Left colon (tissue), 2 donors: ENCODE measurements at places on chromosomes 5 and 9. TPM values are rescaled to one million over a fixed set of nuclear protein-coding genes. Genes with fewer than 3 reads are reported as not detected.

ANKRD31 gene
- 0.11 TPM for total RNA-seq

GRCh38 chr5:178277866-178278265, 45.3 kb upstream of the PHYKPL start:
- DNase-seq, result no peak

- DNase-seq, result no peak
These were observed at the start of gene IL12B for GRCh38 chr5:159330131-159330800. IL12B (minus strand) TSS chr5:159330487; CDS start chr5:159326782, 3,705 bp downstream.

DNA sequence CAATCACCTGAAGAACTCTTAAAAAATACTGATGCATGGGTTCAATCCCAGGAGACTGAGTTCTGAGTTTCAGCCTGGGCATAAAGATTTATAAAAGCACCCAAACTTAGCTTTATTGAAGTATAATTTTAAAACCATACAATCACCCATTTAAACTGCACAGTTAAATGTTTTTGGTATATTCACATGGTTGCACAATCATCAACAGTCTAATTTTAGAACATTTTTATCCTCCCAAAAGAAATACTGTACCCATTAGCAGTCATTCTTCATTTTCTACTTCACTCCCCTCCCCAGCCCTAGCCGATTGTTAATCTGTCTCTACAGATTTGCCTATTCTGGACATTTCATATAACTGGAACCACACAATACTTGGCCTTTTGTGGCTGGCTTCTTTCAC, 141.7 kb downstream of the ARSB start:
- no peak for DNase-seq

DNA sequence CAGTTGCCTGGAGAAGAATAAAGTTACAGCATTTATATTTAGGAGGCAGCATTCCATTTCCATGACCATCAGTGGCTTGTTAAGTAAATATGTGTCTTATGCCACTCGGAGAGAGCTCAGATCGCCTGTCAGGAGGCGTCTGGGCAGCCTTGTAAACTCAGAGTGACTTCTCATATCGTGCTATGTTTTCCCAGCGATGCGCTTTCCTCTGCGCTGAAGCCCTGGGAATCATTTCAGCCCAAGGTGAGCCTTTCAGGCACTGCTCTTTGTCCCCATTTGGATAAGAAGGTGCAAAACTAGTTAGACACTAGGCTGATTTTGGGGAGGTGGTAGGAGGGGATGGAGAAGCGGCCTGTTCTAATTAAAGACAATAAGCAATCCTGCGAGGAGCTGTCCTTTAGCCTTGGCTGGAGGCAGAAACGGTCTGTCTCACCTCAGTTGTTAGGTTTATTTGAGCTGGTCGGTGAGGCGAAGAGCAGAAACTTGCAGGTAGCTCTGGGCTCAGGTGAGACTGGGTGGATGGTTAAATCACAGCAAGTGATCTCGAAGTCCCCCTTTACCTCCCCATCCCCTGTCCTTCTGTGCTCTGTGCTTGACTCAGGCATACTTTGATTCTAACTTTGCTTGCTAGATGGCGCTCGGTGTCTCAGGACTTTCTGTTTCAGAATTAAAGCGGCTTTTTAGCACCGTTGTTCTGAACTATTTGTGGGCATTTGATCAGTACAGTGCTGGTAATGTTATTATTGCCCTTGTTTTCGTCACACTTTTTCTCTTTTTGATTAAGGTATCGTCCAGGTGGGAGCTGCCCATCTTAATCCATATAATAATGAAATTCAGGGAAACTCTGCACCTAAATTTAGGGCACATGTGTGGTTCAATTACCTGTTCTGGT, 24.6 kb downstream of the NR2F1 start:
- no peak for DNase-seq

CATSPER3 gene
- 0.70 TPM for total RNA-seq

DNA sequence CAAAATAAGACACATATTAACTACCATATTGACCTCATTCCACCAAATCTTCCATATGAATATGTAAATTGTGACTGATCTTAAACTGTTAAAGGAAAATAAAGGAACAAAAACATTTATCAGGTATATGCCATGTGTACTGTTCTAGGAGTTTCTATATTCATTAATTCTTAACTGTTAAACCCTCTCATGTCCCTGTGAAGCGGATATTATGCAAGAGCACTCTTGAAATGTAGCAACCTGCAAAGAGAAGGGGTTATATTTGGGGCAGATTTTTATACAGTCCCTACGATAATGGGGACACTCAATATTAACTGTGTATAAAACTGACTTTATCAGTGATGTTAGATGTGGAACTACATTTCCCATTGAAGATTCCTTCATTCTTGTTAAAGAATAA, 184.9 kb upstream of the OR13F1 start:
- DNase-seq, result no peak

- no peak for DNase-seq
These were observed 219.8 kb downstream of the FBXL7 start for GRCh38 chr5:15719784-15720183.

- no peak for DNase-seq
These were observed 117.6 kb upstream of the HMHB1 start for GRCh38 chr5:143694357-143694756.

PTGS1 gene
- total RNA-seq, result 25.4 TPM

IL13 gene
- total RNA-seq, result not detected

ENTPD2 gene
- total RNA-seq, result 26.3 TPM

FOXI1 gene
- not detected for total RNA-seq

TMEM215 gene
- 0.06 TPM for total RNA-seq

DNA sequence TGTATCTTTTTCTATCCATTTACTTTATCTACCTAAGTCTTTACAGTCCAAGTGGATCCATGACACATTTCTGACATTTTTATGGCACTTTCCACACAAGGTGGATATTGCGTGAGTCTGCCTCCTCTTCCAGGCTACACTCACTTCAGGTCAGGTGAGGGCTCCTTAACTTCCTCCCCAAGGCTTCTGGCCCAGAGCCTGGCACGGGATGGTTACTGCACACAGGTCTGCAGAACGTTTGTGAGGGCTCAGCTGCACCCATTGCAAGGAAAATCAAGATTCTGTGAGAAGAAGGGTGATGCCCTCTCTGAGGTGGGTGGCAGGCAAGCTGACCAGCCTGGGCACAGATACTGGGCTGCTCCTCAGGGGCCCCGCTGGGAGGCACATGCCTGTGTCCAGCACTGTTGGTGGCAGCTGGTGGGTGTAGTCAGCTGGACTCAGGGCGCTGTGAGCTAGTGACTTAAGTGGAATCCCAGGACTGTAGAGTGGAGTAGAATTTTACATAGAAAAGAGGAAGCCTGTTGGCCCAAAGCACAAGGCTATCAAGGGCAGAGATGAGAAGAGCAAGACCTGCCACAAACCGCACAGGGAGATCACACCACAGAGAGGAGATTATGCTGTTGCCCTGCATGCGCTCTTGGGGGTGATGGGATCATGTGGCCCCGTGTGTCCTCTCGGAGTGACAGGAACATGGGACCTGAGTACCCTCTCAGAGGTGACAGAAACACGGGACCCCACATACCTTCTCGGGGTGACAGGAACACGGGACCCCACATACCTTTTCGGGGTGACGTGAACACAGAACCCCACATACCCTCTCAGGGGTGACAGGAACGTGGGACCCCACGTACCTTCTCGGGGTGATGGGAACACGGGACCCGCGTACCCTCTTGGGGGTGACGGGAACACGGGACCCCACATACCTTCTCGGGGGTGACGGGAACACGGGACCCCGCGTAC, 21.3 kb downstream of the AHRR start:
- DNase-seq, result no peak

IL33 gene
- total RNA-seq, result 5.3 TPM

STKLD1 gene
- total RNA-seq, result 0.95 TPM

GRCh38 chr5:92644266-92644886, 936.6 kb downstream of the NR2F1-AS1 start:
- no peak for DNase-seq

- DNase-seq, result no peak
These were observed 367.2 kb downstream of the OSTF1 start for GRCh38 chr9:75455444-75455921.

DNA sequence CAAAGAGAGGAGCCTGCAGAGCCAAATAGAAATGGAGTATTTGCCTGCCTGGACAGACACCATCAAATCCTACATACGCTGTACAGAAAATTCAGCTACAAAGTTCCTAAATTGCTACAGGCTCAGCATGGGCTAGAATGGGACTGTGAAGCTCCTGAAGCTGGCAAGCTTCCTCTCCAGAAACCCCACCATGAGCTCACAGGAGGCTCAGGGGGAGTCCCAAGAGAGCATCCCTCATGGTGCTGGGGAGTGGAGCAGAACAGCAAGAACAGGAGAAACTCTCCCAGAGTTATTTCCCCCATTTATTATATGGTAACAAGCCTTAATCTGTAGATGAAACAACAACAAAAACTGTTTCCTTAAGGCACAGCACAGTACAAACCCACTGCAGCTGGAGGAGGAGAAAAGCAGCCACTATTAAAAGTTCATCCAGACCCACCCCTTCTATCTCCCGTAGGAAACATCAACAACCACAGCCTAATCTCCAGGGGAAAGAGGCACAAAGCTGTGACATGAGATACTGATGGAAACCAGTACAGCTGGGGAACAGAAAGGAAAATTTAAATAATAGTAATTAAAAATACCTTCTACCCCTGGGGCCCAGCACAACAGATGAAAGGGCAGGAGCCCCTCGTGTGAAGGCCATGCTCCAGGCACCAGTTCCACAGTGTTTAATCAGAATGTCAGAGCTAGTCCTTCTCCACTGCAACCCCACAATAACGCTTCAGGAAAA, 548.5 kb downstream of the MTRR start:
- DNase-seq, result no peak

- no peak for DNase-seq
These were observed 85.8 kb downstream of the KIAA1958 start for GRCh38 chr9:112572416-112572815.

HCN1 gene
- 0.06 TPM for total RNA-seq

NTNG2 gene
- 1.1 TPM for total RNA-seq

DNA sequence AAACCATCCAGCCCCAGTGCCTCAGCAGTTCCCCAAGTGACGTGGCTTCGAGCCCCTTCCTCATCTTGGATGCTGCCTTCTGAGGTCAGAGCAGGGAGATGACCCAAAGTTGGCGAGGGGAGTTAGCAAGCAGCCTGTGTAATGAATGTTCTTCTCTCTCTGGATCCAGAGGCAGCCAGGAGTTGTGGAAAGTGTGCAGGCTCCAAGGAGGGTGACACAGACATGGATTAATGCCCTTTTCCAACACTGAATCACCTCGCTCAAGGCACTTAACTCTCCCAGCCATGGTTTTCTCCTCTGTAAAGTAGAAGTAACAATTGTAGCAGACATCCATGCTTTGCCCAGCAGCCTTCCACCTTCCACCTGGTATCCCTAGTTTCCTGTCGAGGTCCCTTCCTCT, 64.6 kb upstream of the HAND1 start:
- no peak for DNase-seq

GRCh38 chr5:135056316-135057030, 22.4 kb upstream of the PITX1 start:
- no peak for DNase-seq

DNA sequence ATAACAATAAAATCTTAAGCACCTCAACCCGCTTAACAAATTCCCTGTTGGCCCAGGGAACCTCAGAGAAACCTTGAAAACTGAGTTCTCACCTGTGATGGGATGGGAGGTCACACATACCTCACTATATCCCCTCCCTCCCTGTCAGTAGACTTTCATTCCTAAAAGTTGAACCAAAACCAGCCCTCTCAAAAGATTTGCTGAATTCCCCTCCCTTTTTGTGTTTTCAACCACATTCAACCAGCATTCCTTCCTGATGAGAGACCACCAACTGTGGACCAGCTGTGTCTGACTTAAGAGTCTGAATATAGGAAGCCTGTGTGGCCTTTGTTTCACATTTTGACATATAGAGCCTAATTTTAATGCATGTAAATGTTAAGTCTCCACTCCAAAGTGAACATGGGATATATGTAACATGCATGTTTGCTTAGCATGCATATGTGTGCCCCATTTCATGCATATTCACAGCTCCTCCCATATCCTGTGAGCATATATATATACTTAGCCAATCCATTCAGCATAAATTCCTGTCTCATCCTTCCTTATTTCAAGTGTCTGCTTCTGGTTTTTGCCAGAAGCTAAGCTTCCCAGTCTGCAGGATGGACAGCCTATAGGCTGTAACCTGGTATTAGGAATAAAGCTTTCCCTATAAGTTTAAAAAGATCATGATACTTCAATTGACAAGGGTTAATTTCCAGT, 604.6 kb downstream of the PTPRD start:
- DNase-seq, result no peak

DNA sequence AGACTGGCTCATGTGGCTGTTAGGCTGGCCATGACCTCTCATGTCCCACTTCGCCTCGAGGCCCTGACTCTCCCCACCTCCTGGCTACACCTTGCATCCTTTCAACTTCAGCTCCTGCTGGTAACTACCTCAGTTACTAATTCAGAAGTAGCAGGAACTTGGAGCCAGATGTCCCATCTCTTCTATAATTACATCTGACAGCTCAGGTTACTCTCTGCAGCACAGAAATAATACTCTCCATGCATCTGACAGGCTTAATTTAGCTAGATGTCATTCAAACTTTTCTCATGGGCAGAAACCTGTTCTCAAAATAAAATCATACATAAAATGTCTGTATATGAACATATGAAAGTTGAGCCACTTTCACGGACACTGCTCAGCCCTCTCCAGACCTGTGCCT, 92.2 kb upstream of the IL33 start:
- DNase-seq, result no peak

DNA sequence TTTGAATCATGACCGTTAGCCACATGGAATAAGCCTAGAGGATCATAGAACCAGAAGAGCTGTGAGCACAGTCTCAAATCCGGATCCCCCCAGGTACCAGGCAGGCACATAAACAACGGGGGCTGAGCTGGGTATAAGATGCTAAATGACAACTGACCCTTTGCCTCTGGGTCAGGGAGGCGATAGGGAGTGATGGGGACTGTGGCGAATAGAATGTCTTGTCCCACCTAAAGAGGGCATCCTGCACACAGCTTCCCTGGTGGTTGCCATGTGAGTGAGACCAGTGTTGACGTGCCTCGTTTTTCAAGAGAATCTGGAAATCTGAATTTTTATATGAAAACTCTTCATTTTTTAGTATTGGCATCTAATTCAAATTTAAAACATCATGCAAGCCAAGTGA, 33.6 kb downstream of the SLC6A7 start:
- DNase-seq, result no peak

DNA sequence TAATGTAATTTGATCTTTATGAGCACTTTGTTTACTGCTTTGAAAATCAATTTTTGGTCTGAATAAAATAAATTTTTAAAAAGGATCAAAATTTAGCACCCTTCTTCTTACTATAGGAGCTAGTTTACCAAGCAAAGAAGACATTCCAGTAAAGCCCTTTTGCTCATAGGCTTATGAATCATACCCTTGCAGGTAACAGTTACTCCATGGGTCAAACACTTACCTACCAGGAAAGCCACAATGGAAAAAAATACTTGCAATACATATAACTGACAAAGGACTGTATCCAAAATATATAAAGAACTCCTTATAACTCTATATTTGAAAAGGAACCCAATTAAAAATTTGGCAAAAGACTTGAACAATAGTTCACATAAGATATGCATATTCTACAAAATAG, 66.6 kb downstream of the SHOC1 start:
- DNase-seq, result no peak
